Stimulated activated CD4-positive, alpha-beta T cell treated with anti-CD3 and anti-CD28 coated beads, TNF-alpha, amount 100 ng/mL, for 48 hours (primary cell): ENCODE measurements at places on chromosomes 4 and X.

DNA sequence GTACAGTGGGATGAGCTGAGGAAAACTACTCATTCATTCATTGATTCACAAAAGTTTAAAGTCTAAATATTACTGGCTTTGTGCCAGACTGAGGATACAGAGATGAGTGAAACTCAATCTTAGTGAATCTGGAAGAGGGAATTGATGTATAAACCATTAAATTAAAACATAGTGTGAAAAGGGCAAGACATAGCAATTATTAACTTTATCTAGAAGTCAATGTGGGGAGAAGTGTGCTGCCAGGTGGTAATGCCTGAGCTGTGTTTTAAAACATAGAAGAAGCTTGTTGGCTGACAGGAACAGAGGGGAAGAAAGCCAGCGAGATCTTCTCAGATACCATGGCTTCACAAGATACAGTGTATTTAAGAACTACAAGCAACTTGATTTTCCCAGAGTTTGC lies 153.4 kb downstream of the BMPR1B start:
- no peak for DNase-seq

DNA sequence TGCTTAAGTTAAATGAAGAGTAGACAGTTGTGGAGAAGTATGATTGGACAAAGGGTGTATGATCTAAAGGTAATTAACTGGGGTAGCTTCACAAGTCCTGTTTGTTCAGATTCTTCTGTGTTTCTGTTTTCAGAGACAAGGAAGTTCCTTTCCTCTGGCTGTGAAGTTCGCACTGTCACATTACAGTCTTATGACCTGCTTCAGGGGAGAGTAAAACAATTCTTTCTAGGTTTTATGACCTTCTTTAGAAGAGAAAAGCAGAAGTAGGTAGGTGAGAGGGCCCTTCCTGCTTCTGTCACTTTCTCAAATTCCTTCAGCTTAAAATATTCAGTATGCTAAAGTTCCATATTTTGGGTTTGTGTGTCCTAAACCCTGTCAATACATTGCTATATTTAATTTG lies 211.9 kb downstream of the SOX3 start:
- DNase-seq, result no peak

GRCh38 chr4:4851081-4851480 lies 8.4 kb upstream of the MSX1 start:
- DNase-seq, result no peak

GRCh38 chrX:148288451-148288850 lies 212.0 kb upstream of the AFF2 start:
- no peak for DNase-seq

DNA sequence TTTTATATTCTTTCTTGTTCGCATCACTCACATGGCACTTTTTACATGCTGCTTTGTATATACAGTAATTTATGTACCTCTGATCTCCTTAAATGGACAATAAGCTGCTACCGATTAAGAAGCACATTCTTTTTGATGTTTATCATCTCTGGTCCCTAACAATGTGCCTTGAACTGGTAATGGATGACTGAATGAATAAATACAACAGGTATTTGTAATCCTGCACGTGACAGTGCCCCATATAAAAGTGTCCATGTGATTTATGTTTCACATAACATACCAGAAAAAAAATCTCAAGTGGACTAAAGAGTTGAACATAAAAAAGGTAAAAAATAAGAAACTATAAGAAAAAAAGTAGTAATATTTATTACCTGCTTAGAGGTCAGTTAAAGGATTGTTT lies 7.7 kb upstream of the SLAIN2 start:
- no peak for DNase-seq

DNA sequence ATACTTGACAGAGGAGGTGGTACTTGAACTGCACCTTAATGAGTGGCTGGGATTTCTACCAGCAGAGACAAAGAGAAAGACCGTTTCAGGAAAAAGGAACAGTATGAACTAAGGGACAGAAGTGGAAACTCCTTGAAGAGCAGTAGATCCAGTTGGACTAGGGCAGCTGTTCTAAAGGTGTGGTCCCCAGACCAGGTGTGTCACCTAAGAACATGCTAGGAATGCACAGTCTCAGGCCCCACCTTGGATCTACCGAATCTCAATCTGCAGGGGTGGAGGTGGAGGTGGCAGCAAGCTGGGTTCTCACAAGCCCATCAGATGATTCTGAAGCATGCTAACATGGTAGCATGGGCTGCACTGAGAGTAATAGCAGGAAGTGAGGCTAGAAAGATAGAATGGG lies 22.3 kb downstream of the DAPP1 start:
- no peak for DNase-seq

GRCh38 chr4:188606635-188607034 lies 467.4 kb downstream of the TRIML1 start:
- no peak for DNase-seq

GRCh38 chr4:41435510-41435909 lies 102.4 kb upstream of the LIMCH1 start:
- DNase-seq, result no peak
